Glutamatergic neuron (in vitro differentiated cells): ENCODE measurements at places on chromosomes 1 and 21.

GRCh38 chr21:33230545-33231324, 997 bp downstream of the IFNAR2 start:
- peak; percentile 71 for DNase-seq

GRCh38 chr1:44973645-44974044, 12.8 kb downstream of the EIF2B3 start:
- no peak for DNase-seq

DNA sequence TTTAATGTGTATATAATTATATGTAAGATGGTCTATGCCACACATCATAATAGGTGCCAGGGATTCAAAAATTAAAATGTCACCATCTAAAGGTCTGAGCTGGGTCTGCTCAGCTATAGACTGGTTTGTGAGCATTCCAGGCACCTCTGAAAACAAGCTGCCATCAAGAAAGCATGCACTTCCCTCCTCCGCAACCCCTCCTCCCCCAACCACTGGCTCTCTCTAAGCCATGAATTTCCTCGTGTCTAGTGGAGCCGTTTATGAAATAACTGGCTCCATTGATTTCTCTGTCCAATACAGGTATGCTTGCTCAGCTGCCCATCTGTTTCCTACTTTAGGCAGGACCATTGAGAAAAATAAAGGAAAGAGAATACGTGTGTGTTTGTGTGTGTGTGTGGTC, 522.6 kb upstream of the PLXNA2 start:
- DNase-seq, result no peak

DNA sequence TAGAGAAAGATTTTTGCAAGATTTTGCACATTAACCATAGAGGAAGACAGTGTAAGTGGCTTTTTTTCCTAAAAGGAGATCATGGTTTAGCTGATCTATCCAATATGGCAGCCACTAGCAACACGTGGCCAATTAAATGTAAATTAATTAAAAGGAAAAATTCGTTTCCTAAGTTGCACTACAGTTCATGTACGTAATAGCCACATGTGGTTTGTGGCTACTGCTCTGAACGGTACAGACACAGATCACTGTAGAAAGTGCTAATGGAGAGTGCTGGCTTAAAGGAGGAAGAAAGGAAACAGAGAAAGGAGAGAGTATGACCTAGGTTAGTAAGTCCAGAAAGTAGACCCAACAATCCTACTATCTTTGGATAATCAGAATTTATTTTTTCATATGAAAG, 170.8 kb downstream of the SIPA1L2 start:
- DNase-seq, result no peak

DNA sequence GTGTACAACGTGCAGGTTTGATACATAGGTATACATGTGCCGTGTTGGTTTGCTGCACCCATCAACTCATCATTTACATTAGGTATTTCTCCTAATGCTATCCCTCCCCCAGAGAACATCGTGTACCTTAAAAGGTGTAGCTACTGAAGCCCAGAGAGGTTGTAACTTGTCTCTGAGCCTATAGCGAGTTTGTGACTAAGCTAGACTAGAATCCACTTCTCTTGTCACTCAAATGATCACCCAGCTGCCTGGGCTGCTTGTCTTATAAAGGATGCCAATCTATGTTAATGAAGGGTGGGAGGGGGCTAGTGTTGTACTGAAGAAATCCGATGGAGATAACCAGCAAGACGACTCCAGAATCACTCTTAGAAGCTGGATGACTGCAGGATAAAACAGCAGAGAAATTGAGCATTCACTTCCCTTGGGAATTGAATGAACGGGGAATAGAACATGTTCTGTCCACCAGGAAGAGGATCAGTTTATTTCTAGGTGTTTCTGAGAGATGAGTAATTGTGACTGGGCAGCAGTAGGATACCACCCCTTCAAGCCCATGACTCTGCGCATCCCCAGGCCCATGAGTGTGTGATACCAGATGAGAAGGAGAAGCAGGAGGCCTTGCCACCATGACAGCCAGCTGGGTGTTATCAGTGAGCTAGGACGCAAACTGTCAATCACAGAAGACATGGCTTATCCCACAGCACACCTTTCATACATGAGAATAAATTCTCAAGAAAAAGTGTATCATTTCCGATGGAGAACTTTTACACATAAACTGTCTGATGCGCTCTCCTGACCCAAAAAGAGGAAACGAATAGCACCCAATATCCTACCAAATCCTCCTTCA, 390.4 kb downstream of the NTNG1 start:
- DNase-seq, result no peak

DNA sequence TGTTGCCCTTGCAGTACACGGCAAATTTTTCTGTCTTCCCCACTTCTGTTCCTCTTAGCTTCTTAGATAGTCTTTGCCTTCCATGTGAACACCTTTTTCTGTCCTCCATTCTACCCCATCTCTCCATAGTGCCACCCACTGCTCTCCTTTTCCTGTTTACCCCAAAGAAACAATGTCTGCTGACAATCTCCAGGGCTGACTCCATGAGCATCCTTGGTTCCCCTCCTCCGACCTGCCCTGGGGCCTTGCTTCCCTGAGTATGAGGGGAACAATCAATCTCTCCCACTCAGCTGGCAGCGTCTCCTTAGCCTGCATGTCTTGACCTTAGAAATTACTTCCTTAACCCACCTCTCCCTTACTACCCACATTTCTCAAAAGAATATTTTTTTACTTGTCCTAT, 12.3 kb upstream of the MYBPHL start:
- no peak for DNase-seq

- no peak for DNase-seq
Observed at GRCh38 chr1:55696891-55697290, 481.7 kb upstream of the USP24 start.

GRCh38 chr21:44734026-44734745, 22.8 kb upstream of the TSPEAR start:
- no peak for DNase-seq

DNA sequence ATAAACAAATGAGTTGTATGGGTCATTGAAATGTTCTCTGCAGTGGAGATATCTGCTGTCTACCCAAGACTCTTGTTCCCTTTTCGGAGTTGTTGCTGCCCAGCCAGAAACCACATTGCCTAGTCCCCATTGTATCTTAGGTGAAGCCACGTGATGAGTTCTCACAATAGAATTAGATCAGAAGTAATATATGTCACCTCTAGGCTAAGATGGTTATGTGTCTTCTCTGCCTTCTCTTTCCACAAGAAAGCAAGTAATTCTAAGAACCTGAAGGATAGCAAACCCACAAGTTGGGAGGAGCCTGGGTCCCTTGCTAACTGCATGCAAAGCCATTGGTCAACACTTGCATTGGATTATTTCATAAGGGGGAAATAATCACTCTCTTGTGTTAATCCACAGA, 76.6 kb downstream of the ADCY10 start:
- no peak for DNase-seq

DNA sequence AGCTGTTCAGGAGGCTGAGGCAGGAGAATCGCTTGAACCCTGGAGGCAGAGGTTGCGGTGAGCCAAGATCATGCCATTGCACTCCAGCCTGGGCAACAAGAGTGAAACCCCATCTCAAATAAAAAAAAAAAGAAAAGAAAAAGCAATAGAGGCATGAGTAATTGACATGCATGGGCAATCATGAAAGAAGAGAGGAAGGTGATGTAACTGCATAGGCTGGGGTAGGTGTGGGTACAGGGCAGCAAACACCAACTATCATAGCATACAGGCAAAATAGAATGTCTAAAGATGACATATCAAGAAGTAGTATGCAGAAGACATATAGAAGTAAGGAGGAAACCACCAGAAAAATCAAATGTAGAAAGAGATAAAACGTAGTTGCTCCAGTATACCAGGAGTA, 19.0 kb upstream of the MGST3 start:
- no peak for DNase-seq

GRCh38 chr21:39707316-39707715, 37.7 kb upstream of the IGSF5 start:
- no peak for DNase-seq

DNA sequence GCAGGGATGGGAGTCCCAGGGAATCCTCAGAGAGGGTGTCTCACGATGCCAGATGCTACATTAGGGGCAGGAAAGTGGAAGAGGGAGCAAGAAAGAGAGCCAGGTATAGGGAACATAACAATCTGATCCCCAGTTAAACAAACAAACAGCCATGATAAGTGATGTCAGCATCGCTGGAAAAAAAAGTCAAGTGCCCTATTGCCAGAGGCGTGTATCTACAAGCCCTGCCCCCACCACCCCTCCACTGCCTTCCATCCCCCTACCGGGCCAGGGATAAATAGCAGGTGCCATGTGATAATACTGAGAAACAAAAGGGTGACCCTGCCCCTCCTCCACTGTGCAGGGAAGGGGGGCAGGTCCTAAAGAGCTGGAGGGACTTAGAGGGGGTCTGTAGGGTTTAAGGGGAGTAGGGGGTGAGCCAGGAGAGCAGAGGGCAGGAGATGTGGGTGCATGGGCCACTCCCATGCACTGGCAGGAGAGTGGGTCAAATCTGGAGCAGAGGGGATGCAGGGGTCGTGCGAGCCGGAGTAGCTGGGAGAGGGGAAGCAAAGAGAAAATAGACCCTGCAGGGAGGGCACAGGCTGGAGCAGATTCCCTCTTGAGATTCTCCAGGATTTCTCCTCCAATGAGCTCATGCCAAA, 3.4 kb downstream of the SLC26A9 start:
- DNase-seq, result peak; percentile 66

DNA sequence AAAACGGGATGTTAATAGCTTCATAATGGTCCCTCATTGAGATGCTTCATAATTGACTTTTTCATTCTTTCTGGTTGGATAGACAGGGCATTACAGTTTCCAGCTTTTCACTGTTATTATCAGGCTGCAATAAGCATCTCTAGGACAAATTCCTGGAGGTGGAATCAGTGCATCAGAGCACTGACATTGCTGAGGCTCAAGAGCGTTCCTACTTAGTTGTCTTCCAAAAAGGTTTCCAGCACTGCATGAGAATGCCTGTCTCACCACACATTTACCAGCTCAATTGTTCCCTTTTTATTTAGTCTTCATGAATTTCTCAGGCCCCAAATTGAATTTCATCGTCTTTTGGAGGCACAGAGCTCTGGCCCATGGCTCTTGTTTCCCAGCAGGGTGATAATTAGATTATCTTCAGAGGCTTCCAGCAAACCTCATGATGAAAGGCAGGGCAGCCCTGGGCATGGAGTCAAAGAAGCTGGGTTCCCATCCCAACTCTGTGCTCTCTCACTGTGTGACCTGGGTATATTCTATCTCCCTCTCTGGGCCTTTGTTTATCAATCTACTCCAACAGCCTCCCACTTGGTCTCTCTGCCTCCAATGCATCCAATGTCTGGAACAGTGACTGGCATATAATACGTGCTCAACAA, 451.4 kb downstream of the PTPRU start:
- DNase-seq, result no peak

- no peak for DNase-seq
Observed at GRCh38 chr1:211832661-211833060, 2.1 kb upstream of the LPGAT1 start.

- DNase-seq, result no peak
Observed at GRCh38 chr1:87506147-87506546, 177.5 kb downstream of the LMO4 start.

DNA sequence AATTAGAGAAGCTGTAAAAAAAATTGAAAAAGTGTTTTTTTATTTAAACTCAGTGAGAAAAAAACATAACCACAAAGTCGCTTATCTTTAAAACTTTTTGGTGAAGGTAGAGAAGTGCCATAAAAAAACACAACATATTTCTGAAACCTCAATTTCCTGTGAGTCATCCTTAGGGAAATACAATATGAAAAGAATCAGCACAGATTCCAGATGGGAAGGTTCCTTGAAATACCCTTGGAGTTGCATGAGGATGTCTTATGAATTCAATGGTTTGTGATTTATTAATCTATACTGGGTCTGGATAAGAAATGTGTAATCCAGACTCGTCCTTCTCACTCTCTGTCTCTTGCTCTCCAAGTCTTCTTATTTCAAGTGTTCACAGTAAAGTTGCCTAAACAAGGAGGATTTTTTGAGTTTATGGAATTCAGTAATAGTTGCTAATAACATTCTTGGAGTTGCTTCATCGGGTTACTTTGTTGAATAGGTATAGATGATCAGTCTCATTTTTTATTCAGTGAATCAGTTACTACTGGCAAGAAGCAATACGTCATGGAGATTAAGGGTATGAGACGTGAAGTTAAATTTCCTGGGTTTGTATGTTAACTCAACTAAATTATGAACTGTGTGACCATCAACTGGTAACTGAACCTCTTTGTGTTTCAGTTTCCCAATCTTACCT, 191.4 kb downstream of the KCNK2 start:
- DNase-seq, result no peak
